Occipital lobe (tissue), 3 donors: ENCODE measurements at places on chromosomes 6 and 20. TPM values are rescaled to one million over a fixed set of nuclear protein-coding genes. Genes with fewer than 3 reads are reported as not detected.

DNA sequence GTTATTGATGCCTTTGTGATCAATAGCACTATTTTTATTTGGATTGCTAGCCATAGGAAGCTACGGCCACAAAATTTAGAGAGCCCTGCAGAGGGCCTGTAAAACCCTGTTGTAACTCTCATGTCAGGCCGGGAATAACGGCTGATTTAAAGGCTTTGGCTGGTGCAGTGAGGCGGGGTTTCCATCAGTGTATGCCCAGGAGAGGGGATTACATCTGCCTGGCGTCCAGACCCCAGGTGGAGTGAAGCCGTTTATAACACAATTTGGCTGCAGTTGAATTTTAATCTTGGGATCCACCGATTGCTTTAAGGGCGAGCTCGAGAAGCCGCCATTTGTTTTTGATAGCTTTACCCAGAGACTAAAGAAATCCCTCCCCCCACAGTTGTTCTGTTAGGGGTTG lies 29.1 kb upstream of the APCDD1L start:
- no peak for DNase-seq

- no peak for DNase-seq
Observed at GRCh38 chr6:16840725-16841124, 79.5 kb upstream of the ATXN1 start.

DNA sequence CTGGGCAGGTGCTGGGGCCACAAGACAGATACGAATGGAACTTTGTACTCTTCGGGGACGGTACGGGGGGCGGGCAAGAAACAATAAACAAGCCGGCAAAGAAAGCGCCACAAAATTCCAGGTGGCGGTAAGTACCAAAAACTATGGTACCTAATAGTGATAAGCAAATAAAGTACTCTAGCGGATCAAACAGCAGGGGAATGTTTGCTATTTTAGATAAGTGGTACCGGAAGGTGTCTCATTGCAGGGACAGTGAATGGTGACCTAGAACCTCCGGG lies 15.1 kb upstream of the RIPK1 start:
- no peak for DNase-seq

DNA sequence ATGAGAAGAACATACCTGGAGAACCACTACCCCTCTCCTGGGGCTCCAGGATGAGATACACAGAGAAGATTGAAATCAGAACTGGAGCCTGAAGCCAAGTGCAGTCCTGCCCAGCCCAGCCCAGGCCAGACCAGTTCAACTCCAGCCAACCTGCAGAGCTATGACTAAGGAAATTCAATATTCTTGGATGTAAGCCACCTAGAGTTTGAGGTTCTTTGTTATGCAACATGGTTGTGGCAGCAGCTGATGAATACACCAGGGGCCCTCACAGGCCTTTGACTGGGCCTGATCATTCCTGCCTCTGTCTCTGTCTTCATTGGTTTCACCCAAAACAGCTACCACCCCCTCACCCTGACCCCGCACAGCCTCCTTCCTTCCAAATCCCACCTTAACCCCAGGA lies 167.8 kb downstream of the LRFN2 start:
- no peak for DNase-seq

DNA sequence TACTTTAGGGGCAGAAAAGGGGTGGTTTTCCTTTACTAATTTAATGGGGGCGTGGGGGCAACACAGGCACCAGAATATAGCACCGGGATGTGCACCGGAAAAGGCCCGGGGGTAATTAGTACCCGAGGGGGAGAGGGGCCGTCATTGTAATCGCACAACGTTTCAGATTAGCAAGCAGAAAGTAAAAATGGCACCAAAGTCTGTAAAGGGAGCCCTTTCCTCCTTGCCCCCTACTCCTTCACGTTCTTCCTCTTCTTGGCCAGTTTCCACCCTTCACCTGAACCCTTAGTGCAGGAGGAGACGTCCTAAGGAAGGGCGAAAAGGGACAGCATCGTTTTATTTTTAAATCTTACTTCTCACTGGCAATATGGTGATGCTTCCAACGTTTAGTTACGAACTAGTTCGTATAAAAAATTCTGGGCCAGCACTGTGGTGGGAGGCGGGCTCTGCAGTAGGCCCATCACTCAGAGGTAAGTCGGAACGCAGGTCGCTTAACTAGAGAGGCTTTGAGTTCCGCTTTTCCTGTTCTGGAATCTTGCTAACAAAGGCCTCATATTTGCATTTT lies 742 bp upstream of the CEP85L start:
- DNase-seq, result no peak

- no peak for DNase-seq
Observed at GRCh38 chr6:153013438-153013837, 10.9 kb upstream of the MTRF1L start.

- DNase-seq, result no peak
Observed at GRCh38 chr6:143024977-143025376, 35.7 kb upstream of the AIG1 start.

DNA sequence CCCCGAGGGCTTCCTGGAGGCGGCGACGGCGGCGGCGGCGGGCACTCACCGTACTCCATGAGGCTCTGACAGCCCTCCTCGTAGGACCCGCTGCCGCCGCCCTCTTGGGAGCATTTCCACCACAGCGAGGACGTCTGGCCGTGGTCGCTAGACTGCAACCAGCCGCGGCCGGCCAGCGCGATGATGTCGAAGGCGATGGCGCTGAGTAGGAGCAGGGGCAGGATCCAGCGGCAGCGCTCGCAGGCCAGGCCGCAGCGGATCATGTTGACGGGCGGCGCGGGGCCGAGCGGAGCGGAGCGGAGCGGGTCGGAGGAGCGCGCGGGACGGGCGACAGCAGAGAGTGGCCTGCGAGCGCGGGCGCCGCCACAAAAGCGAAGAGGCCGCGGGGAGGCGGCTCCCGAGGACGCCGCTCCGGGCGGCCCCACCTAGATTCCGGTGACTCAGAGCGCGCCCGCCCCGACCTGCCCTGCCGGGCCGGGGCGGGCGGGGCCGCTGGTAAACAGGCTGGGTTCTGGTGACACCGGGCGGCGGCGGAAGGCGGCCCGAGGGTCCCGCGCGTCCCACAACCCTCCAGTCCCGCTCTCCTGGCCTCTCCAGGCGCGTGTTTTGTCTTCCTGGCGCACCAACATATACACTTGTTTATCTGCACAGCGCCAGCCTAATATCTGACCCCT lies at the start of gene PERP:
Gene PERP, minus strand, starts transcription at position 342 of the 674 bp plus-strand sequence. Its CDS starts 79 bp downstream, at position 263.
- peak; percentile 50 for DNase-seq

- DNase-seq, result no peak
Observed at GRCh38 chr20:1784586-1784985, 110.6 kb upstream of the SIRPA start.

DNA sequence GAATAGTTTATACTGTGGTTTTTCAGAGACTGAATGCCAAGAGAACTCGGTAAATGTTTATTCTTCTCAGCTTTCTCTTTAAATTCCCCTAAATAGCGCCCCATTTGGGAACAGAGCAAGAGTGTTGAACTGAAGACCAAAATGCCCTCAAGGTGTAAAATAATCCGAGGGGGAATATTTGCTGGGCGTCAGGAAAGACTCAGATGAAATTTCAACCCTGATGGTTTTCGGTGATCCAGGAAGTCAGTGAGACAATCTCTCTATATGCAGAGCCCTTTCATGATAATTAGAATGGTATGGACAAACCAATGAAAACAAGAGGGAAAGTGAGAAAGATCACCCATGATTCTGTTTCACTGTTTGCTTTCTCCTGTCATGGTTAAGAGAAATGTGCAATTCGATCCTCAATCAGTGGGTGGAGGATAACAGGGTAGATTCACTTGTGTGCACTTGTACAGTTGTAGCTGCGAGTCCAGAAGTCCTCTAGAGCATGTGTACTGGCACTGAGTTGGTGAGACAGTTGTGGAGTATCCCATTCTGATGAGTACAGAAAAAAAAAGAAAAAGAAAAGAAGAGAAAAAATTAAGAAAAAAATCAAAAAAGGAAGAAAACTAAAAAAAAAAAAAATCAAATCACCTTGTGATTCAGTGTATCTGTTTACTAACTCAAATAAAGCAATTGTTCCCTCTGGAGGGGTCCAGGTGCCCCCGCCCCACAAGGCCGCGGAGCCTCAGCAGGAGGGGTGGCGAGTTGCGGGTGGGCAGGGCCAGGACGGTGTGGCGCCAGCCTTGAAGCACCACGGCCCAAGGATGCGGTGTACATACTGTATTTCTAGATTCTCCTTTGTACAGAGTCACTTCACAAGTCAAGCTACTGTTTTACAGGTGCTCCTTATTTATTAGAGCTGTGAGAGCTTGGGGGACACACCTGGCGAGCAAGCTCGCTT lies 164.9 kb downstream of the SCML4 start:
- no peak for DNase-seq

DNA sequence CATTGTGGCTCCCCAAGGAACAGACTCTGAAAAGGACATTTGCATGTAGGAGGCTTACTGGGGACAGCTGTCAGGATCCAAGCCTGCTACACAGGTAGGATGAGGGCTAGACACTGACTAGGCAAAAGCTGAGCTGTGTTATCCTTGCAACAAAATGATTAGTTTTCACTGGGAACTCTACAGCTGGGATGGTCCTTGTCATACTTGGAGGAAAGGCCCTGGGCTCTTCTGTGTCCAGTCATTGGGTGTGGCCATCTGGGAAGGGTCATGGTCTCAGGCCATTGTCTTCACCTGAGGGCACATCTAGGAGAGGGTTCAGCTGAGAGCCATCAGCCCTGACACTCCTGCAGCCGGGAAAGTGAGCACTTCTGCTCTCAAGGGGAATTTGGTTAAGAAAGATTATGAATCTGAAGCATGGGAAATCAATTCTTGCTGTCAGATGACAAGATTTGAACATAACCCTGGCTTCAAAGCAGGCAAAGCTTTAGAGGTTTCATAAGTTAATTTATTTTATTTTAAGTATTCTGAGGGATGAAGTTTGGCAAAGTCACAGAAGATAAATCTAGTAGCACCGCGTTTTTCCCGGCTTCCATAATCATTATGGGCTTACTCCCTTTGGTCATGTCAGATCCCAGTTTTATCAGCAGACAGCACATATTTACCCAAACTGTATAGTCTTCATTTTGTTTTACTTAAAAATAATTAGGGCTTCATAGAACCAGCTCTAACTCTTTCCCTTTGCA lies 78.4 kb upstream of the SLC22A23 start:
- no peak for DNase-seq

DNA sequence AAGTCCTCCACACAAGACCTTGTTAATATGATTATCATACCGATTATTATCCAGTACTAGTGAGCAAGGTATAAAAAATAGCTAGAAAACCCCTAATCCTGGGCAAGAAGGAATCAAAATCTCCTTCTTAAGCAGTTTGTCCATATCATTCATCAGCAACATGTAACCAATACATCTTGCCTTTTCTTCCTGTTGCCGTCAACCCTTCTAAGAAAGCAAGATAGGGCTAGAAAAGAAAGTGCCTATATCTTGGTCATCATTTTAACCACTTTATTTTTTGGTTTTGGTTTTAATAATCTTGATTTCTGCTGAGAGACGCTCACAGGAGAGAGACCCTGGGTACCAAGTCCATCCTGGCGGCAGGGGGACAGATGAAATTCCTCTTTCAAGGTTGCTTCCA lies 27.2 kb upstream of the PREX1 start:
- DNase-seq, result no peak

GRCh38 chr20:45343532-45344167 lies 4.6 kb downstream of the SDC4 start:
- DNase-seq, result no peak

The AIF1 gene
- total RNA-seq, result 4.1 TPM

The PRICKLE4 gene
- 0.62 TPM for total RNA-seq

The DYNLRB1 gene
- total RNA-seq, result 33.5 TPM

The SRMS gene
- total RNA-seq, result not detected

The POM121L2 gene
- not detected for total RNA-seq
